ENCODE measurements at places on chromosomes 2 and 18.

DNA sequence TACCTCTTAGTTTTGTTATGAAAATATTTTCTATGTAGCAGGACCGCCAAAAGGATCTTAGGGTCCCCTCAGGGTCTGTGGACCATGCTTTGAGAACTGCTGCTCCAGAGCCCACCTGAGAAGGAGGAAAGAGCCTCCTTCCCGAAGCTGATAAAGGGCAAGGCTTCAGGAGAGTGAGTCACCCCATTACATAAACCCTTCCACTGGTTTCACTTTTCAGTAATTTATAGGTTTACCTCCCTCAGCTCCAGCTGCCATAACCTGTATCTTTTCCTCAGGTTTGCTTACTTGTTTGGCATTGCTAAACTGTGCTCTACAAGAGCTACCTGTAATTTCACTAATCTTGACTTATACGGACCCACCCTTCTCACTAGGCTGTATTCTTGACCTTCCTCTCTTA, 6.6 kb downstream of the TTLL4 start:
- DNase-seq, result no peak

GRCh38 chr18:37334631-37335408, 230.8 kb downstream of the CELF4 start:
- no peak for DNase-seq

- no peak for DNase-seq
Observed at GRCh38 chr2:9030841-9031240, 27.4 kb upstream of the MBOAT2 start.

DNA sequence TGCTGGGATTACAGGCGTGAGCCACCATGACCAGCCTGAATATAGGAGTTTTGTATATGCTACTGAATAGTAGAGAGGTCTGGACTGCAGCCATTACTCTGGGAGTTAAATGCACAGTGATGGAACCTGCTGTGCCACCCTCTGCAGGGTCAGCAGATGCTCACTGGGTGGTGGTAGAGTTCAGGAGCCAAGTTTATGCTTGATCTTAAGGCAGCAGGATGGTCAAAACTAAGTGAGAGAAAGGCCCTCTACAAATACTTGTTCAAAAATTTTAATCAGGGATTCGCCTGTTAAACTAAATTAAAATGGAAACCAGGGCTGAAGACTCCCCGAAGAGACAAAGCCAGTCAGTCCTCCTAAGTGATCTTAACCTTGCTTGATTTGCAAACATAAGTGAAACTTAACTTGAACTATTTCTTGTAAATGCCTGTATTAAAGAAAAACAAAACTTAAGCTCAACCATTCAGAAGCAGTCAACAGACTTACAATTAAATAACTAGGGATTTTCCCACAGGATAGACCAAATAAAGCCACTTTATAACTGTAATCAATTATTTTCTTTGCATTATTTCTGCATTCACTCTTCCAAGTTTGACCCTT, 4.2 kb upstream of the WDFY1 start:
- no peak for DNase-seq

DNA sequence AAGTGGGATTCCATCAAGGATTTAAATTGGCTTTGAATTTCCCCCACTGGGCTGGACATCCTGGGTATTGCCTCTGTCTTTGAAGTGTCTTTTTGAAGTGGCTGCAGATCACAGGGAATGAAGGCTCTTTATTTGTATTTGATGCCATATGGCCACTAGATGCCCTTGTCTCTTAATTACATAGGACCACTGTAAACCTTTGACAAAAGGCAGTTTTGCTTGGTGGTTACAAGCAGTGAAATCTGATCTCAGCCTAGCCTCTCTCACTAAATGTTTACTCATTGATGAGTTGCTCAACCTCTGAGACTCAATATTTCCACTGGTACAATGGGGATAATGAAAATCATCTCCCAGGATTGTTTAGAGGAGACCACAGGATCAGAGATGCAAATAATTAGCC, 102.2 kb downstream of the INSIG2 start:
- no peak for DNase-seq

DNA sequence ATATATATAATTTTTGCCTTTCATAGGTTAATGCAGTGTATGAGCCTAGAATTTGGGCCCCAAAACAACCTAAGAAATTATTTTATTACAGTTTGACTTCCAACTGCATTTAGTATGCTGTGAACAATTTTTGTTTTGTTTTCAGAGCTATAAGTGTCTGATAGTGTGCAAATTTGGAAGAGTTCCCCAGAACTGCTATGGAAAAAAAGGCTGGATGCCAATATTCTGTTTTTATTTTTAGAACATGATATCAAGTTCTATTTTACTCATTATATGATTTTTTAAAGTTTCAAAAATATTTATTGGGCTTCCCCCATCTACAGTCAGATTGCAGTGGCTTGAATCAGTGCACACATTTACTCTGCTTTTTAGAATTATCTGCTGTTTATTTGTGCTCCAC, 42.6 kb downstream of the MRPS9 start:
- no peak for DNase-seq

DNA sequence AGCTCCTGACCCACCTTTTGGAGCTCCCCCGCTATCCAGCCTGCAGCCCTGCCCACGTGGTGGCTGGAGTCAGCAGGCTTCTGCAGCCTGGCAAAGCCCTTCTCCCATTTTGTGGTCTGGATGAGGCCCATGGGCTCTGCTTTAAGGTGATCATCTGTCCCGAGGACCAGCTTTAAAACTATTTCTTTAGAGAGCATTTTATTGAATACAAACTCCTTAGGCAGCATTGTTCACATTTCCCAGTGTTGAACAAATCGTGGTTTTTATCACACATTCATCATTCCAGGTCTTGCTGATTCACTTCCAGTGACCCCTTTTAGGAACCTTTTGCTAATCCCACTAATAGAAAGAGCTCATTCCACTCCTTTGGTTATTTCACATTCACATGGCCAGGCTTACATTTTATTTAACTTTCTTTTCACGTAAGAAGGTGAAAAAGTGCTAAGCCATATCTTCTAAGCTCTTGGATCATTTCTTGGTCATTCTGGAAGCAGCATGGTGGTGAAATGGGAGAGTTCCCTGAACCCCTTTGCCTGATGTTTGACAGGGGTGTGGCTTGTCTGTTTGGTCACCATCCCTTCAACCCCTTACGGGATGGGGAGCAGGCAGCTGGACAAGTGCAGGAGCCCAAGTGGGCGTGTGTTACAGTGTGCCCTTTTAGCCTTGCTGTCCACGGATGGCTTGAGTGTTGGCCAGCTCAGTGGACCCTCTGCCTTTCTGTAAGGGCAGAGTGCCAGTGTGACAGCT, 80.4 kb upstream of the RAPGEF4 start:
- no peak for DNase-seq

DNA sequence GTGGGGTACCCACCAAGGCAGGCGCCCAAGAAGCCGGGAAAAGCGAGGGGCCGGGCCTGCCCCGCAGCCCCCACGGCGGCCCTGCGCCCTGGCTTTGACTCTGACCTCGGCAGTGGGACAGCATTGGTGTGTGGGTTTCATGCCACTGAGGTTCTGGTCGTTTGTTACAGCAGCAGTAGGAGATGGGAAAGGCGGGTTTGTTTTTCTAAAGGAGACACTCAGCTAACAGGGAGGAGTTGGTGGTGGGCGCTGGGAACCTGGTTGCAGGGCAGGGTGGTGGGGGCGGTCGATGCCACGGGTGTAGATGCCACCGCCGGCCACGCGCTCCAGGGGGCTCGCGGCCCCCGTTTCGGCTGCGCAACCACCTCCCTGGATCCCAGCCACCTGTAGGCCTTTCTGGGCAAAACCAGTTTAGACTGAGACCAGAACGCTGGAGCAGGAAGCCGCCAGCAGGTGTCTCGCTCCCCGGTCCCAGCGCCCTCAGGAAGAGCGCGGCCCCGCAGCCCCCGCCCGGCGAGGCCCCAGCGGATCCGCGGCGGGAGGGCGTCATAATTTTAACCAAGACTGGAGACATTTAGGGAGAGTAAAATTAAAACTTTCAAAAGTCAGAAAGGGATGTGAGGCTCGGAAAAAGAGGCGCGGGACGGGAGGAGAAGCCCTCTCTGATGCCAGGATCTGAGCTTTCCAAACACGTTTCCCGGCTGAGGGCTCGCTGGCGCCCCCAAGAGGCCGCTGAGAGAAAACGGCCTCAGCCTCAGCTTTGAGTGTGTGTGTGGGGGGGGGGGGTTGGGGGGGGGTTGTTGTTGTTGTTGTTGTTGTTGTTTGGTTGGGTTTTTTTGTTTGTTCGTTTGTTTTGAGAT, 17.4 kb downstream of the CIDEA start:
- DNase-seq, result peak; percentile 36

DNA sequence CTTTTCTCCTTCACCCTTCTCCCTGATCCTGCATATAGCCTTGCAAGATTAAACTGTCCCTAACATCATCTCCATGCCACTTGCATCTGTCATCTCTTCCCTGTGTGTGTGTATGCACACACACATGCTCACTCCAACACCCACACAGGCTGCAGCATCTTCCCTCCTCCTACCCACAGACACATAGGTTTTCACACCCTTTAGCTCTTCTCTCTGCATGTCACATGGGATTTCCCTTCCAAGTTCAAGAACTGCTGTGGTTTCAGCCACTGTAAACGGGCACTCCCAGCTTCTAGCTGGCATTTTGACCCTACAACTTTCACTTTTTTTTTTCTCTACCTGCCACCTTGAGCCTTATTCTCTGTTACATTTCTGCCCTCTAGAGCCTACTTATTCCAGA, 6.4 kb downstream of the CELF4 start:
- no peak for DNase-seq

GRCh38 chr2:62217421-62217820, 21.5 kb downstream of the B3GNT2 start:
- DNase-seq, result no peak

- DNase-seq, result no peak
Observed at GRCh38 chr18:60865801-60866200, 467.4 kb upstream of the CDH20 start.

- no peak for DNase-seq
Observed at GRCh38 chr2:145374165-145374564, 854.2 kb upstream of the ZEB2 start.

- no peak for DNase-seq
Observed at GRCh38 chr18:34691614-34692013, 18.5 kb upstream of the DTNA start.

- DNase-seq, result no peak
Observed at GRCh38 chr2:120937686-120938044, 202.0 kb downstream of the GLI2 start.

DNA sequence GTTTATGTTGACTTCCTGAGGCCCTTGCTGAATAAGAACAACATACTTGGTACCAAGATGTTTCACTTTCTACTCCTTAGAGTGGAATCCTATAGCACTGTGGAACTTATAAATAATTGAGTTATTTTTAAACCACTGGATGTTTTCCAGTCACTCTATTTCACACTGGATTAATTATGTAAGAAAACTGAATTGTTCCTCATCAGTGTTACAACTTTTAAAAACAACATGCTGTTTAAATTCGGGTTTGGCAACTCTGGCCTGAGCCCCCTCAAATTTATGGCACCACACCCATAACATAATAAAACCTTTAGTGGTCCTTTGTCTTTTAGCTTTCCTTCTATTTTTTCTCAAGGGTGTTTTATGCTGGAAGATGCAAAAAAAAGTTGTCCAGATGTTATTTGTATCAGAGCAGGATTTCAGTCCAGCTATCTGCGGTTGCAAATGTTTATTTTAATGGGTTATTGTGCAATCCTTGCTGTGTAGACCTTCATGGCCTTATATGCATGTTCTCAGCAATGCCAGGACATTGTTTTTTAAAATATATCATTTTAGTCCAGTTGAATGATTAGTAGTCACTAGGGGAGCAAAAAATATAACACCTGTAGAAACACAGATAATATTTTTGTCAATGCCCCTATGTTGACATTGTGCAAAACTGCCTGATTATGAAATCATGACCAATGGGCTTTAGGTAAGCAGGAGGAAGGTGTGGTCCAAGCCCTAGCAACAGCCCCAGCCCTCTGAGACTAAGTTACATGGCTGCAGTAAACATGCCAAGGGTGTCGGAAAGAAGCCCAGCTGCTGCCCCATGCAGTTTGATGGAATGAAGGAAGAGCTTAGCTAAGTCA, 638.0 kb upstream of the ZEB2 start:
- no peak for DNase-seq

- DNase-seq, result no peak
Observed at GRCh38 chr2:143435131-143435530, 305.9 kb downstream of the ARHGAP15 start.

- DNase-seq, result no peak
Observed at GRCh38 chr2:172046080-172046678, 39.1 kb upstream of the DLX1 start.

DNA sequence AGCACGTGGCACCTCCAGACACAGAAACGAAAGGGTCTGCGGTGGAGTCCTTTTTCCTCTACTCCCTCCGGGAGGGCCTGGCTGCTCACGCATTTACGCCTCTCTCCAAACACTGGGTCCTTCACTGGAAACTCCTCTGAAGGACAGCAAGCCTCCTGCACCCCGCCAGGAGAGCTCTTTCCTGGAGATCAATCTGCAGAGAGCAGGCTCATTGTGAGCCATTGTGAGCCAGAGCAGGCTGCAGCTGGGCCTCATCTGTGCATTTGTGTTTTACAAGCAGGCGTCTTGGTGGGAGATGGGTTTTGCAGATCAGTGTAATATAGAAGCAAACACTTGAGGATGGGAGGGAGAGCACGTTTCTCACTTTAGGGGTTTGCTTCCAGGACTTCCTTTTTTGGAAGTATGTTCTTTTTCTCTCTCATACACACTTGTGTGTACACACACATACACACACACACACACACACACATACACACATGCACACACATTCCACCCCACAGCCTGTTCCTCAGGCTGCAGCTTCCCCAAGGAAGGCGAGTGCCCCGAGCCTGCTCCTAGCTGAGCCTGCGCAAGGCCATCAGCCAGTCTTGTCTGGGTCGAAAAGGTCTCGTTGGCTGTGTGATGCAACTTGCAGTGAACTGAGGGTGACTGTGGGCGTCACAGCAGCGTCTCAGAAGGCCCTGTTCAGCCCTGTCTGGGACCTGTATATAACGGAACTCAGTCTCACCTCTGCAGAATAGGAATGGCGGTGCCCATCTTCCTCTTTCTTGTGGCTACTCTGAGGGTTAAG, 163.5 kb downstream of the GLI2 start:
- DNase-seq, result no peak

- no peak for DNase-seq
Observed at GRCh38 chr2:160309585-160309984, 109.5 kb upstream of the ITGB6 start.
